ENCODE measurements at places on chromosomes 2 and 18.

GRCh38 chr18:14927701-14928100 lies 179.7 kb downstream of the ANKRD30B start:
- H3K27me3 ChIP-seq: no peaks in the 10 kb centered on the region
- no peak overlapping the region for H3K27ac ChIP-seq
- no peaks in the 10 kb centered on the region for H3K4me1 ChIP-seq

DNA sequence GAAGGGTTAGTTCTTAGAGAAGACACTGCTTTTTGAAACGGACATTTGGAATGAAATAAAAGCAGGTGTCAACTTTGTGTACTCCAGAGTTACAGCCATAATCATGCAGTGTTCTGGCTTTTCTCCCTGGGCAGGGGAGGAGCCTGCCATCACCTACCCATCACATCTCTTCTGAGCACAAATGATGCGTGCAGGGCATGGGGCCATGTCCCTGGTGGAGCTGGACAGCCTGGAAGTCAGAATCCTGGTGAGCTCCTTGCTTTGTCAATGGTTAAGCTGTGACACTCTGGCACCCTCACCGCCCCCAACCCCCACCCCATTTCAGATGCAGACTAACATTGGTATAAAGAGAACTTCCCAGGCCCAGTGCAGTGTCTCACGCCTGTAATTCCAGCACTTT lies 53.1 kb downstream of the PDCL3 start:
- H3K36me3 ChIP-seq: no peaks in the 10 kb centered on the region
- no peak overlapping the region for H3K27ac ChIP-seq
- peaks cover 3% of the 10 kb centered on the region for H3K27me3 ChIP-seq
- no peak for DNase-seq

- DNase-seq: peak; percentile 49
- peak overlapping the region; percentile 90 for H3K27ac ChIP-seq
- H3K4me1 ChIP-seq: peaks cover 33% of the 10 kb centered on the region
- peaks cover 7% of the 10 kb centered on the region for H3K36me3 ChIP-seq
- H3K4me3 ChIP-seq: peak overlapping the region; percentile 61
These were observed 32.5 kb upstream of the CD28 start for GRCh38 chr2:203673933-203674332.

DNA sequence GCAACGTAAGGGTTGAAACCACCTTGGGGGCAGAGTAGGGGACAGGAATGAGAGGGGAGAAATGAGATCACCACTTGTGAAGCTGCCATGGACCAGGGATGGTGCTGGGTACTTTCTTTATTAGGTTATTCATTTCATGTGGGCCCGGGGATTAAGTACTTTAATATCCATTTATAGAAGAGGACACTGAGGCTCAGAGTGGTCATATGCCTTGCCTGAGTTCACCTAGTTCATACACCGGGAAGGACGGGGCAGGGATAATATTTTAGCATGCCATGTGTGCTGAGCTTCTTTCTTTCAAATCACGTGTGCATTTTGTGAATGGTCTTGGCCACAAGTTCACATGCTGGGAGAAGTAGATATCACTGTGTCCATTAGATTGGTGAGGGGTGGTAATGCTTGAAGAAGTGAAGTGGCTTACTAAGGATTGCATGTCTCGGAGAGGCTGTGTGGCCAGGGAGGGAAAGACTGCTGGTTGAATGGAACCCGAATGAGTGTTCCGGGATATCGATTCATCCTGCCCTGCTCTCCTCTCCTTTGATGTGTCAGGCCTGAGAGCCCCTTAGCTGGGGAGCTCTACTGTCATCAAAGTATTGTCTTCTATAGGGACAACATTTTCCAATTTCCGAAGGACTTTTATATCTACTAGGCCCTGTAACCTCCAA lies 187.1 kb downstream of the MYCN start:
- no peaks in the 10 kb centered on the region for H3K36me3 ChIP-seq
- H3K4me1 ChIP-seq: no peaks in the 10 kb centered on the region
- no peak overlapping the region for H3K27ac ChIP-seq

GRCh38 chr18:80145196-80145804 lies 36.2 kb downstream of the ADNP2 start:
- H3K4me1 ChIP-seq: peaks cover 15% of the 10 kb centered on the region
- no peak overlapping the region for H3K27ac ChIP-seq
- peaks cover 10% of the 10 kb centered on the region for H3K36me3 ChIP-seq
- H3K27me3 ChIP-seq: no peaks in the 10 kb centered on the region
- no peak for DNase-seq

Measured in activated T-helper 1 cell treated with anti-CD3 and anti-CD28 coated beads, Interleukin-12 subunit alpha, Interleukin-12 subunit beta, Interleukin-2, Interleukin-4 antibody, amounts not matched to agents 30 ng/mL and 10 ng/mL and 1 ng/mL, durations not matched to agents 14 hours and 24 hours and 36 hours (primary cell).